Panc1 (cell line): ENCODE measurements at places on chromosomes 1 and 21. TPM values are rescaled to one million over a fixed set of nuclear protein-coding genes. Genes with fewer than 3 reads are reported as not detected.
A peak's percentile ranks its signal among the peaks of the same experiment; 100 is the strongest.

The ARID4B gene
- 37.5 TPM for total RNA-seq

The CALML6 gene
- total RNA-seq = 1.5 TPM

GRCh38 chr1:67956116-67956515 lies 94.3 kb downstream of the DIRAS3 start:
- no peak overlapping the region for H3K27ac ChIP-seq
- DNase-seq = no peak
- H3K27me3 ChIP-seq = no peaks in the 10 kb centered on the region; the same call in 1 of the 2 replicates
- H3K4me3 ChIP-seq = no peak overlapping the region

DNA sequence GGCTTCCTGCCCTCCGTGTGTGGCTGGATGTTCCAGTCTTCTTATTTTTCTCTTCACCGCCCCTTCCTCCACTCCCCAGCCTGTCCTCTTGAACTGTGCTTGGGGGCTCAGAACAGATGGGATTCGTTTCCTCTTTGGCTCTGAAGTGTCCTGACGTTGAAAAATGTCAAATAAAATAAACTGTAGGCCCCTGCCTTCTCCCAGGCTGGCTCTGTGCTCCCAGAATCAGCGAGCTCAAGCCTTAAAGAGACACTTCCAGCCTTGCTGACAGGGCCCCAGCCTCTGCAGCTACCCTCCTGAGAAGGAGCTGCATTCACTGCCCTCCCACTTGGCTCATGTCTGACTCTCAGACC lies 104.2 kb upstream of the IPO9 start:
- peaks cover 26% of the 10 kb centered on the region for H3K4me1 ChIP-seq
- H3K27ac ChIP-seq = peak overlapping the region; percentile 35; the same call in 1 of the 2 replicates
- H3K4me3 ChIP-seq = no peak overlapping the region
- DNase-seq = no peak
- no peaks in the 10 kb centered on the region for H3K36me3 ChIP-seq

DNA sequence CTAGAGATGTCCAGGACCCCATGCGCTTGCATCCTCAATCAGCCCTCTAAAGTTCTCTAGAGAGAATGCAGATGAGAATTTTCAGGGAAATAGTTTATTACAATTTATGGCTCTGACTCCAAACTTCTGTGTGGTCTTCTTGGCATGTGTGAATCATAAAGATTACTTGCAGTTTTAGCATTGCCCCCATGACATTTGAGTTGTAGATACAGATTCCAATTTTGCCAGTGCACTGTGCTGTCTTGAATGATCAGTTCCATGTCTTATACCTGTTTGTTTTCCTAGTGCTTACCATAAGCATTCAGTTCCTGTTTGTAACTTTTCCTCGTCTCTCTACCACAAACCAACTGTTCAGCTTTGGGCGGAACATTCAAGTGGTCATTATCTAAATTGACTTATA lies 4.8 kb downstream of the KRTAP21-3 start:
- H3K36me3 ChIP-seq = no peaks in the 10 kb centered on the region
- no peak overlapping the region for H3K4me3 ChIP-seq
- no peaks in the 10 kb centered on the region for H3K27me3 ChIP-seq
- DNase-seq = no peak

- no peaks in the 10 kb centered on the region for H3K36me3 ChIP-seq
- no peak for DNase-seq
- no peaks in the 10 kb centered on the region for H3K4me1 ChIP-seq
- H3K4me3 ChIP-seq = no peak overlapping the region
- H3K27ac ChIP-seq = no peak overlapping the region
- H3K27me3 ChIP-seq = peaks cover 2% of the 10 kb centered on the region
Observed at GRCh38 chr1:243973169-243973568, 77.9 kb upstream of the ZBTB18 start.
